HEK293T (cell line): ENCODE measurements at places on chromosomes 2 and 18.

GRCh38 chr2:33477473-33478468 lies 1.3 kb downstream of the RASGRP3 start:
- no peak for DNase-seq

GRCh38 chr2:173898178-173898668 lies 67.0 kb downstream of the SP3 start:
- DNase-seq: no peak

DNA sequence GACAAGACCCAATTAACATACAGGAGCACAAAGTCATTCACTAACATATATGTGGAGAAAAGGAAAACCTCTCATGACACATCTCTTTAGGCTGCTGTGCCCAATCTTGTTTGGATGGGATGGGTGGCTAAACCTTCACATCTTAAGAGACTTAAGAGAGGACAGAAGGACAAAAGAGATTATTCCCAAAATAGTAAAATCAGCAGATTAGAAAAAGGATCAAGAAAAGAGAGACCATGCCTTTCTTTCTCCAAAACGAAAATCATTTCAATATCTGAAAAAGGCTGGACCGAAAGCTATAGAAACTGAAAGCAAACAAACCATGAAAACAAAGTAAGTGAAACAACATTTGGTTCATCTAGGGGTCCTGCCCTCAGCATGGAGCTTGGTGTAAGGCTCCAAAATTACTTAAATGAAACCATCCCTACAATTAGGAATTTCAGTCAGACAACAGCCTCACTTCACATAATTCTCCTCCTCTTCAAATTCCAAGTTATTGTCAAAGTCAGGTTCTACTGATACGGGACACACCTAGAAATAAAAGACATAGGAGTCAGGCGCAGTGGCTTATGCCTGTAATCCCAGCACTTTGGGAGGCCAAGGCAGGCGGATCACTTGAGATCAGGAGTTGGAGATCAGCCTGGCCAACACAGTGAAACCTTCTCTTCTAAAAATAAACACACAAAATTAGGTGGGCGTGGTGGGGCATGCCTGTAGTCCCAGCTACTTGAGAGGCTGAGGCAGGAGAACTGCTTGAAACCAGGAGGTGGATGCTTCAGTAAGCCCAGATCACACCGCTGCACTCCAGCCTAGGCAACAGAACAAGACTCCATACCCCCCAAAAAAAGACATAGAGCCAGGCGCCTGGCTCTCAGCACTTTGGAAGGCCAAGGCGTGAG lies 5.2 kb downstream of the STARD7 start:
- no peak for DNase-seq

GRCh38 chr2:14313341-14313740 lies 319.2 kb upstream of the LRATD1 start:
- no peak for DNase-seq

- no peak for DNase-seq
These were observed 3.5 kb downstream of the CPO start for GRCh38 chr2:206942592-206943478.

DNA sequence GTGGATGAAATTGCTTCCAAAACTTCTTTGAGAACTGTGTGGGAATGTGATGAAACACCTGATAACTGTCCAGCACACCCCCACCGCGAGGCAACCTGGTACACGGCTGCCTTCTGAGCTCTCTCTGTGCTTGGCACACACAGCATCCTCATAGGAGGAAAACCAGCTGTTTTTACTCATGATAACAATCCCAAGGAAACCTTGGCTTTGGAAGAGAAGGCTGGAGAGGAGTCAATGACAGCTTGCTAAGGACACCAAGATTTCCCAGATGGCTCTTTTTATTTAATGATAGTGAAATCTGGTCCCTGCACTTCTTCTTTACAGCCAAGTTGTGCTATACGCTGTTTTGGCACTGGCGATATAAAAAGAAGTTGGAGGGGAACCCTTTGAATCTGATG lies 232.5 kb upstream of the FN1 start:
- no peak for DNase-seq
